Astrocyte of the spinal cord (primary cell): ENCODE measurements at places on chromosomes 2 and 18.

DNA sequence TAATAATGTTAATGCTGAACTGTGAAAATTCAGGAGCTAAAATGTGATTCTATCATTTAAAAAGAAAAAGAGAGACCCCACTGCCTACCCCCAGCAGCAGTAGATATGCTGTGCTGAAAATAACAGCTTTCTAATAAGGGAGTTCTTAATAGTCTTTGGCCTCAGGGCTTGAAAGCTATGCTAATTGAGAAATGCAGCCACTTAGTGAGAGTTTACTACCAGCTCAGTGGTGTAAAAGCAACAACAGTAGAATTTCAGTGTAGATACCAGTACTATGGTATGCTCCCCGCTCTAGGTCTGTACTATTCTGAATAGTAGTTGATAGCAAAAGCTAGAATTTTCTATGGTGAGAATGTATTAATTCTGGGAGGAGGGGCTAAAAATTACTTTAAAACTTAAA lies 303.1 kb upstream of the VWC2L start:
- DNase-seq = no peak

DNA sequence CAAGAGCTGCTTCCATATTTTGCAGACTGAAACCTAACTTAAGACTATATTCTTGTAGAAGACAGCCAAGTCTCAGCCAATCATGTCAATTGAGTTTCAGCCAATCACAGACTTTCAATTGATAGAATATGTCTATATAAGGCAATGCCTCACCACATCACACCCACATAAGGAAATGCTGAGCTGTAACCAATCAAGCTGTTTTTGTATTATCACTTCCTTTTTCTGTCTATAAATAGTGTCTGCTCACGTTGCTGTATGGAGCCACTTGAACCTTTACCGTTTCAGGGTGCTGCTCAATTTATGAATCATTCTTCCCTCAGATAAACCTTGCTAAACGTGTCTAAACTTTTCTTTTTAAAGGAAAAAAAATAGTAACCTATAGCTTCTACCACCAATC lies 1554.4 kb upstream of the LRRTM1 start:
- DNase-seq = no peak

GRCh38 chr2:219056896-219057708 lies 3.6 kb downstream of the IHH start:
- no peak for DNase-seq

DNA sequence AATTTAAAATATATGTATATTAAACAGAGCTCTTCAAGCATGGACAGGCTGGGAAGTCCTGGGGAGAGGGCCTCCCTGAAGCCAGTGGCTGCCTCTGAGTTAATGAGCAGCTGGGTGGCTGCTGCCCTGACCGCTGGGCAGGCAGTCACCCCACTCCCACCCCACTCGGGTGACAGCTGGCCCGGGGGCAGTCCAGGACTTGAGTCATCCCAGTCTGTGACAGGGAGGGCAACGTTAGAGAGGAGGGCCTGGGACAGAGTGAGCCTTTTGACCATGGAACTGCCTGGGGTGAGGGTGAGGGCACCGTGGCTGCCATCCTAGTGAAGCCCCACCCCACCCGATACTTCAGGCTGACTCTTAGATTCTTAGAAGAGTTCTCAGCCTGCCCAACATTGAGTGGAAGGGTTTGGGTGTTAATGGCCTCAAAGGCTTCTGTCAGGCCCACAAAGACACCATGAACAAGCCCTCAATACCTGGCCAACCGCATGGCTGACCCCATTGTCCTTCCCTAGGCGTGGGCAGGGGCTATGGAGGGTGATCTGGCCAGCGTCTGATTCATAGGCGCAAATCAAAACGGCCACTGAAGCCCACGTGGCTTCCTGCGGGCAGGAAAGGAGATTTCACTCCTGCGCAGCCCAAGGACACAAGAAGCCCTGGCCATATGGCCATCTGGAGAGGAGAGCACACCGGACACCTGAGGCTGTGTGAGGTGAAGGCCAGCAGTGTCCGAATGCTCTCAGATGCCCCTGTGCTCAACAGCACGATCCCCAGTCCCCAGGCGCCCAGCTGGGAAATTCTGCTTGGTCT lies 47.5 kb downstream of the MRPS5 start:
- DNase-seq = no peak

DNA sequence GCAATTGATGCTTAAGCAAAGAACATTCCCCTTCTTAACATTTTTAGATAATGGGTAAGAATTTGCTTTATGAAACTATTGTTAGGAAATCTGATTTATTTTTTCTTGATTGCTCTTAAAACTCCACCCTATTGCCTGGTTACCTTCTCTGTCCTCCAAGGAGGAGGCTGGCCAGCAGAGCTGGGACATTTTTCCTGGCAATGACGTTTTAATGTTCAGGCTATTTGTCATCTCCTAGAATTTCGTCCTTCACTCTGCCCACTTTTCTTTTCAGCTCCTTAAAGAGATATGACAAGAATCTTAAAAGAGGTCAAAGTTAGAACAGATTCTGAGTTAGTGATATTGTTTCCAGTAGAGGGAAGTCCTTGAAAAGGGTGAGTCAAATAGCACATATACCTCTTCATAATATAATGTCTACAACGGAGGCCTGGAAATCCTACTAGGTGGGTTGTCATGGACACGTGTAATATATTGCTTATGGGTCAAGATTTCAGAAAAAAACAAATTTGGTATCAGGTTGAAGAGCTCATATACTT lies 141.0 kb downstream of the CMPK2 start:
- DNase-seq = no peak

GRCh38 chr2:68103709-68104055 lies 40.9 kb upstream of the C1D start:
- DNase-seq = no peak
